ENCODE measurements at places on chromosomes 7 and 10.

DNA sequence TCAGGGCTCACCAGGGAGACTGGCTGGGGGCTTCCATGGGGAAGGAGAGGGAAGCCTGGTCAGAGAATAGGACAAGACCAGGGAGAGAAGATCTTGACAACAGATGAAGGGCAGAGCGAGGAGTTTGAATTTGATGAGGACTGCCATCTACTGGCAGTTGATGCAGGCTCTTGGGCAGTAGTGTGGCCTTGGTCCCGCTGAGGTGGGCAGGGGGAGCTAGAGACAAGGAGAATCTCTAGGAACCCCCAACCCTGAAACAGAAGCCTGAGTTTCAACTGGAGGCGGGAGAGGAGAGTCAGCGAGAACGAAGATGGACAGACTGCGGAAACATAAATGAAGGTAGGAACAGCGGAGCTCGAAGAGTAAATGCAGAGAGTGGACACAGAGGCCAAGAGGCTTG, 81.0 kb downstream of the PPP1R3C start:
- DNase-seq: no peak

GRCh38 chr10:103080891-103081581, 112.0 kb downstream of the NT5C2 start:
- no peak for DNase-seq

DNA sequence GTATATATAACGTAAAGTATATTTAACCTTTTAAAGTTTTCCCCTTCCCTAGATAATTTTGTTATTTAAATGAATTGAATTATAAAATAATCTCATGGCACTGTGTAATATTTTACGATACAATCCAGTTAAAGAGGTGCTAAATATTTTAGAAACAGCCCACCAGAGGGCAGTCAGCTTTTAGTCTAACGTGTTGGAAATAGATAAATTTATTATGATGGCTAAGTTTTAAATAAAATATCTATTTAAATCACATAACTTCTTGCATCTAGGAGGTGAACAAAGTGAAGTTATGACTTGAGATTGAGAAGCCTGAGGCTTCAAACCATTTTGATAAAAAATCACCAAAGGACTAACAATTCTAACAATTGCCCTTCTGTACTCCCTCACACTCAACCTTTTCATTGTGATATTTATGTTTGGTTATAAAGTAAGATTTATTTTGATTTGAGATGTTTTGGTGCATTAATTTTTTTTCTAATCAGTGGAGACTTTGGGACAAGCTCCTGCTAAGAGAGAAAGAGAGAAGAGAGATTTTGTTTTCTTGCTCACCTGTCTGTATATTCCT, 171.5 kb upstream of the SP4 start:
- no peak for DNase-seq

DNA sequence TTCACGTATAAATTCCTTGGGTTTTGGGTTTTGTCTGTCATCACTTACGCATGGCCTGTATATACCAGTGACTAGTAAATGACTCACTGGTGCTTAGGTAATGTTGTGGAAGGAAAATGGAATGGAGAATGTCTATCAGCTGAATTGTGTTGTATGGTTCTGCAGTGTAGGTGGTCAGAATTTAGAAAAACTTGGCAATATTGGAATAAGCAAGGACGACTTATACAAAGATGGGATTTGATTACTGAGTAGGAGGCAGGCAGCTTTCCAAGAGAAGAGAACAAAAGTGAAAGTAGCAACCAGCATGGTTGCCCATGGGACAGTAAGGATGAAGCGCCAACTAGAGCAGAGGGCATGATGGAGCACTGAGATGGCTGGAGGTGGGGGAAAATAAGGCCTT, 168.6 kb upstream of the CSTF2T start:
- no peak for DNase-seq

- peak; percentile 45 for DNase-seq
Observed at GRCh38 chr10:48215486-48216203, 58.9 kb downstream of the FRMPD2 start.

DNA sequence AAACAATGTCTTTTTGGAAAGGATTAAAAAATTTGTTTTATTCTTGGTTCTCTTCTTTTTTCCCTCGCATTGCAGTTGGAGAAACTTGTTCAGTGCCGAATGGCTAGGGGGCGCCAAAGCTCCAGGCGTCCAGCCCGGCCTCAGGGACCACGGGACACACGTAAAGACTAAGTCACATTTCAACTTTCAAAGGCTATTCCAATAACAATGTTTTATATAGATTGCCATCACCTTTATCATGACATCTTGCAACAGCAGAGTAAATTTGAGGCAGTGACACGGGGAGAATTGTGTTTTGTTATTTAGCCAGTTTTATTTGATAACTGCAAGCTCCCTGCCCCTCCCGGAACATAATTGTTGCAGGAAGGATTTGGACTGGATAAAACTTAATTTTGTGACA, 2.2 kb upstream of the IGFBP3 start:
- DNase-seq: no peak

GRCh38 chr7:66556177-66556548, 72.5 kb upstream of the KCTD7 start:
- no peak for DNase-seq
